ENCODE measurements at places on chromosomes 2 and 18.

DNA sequence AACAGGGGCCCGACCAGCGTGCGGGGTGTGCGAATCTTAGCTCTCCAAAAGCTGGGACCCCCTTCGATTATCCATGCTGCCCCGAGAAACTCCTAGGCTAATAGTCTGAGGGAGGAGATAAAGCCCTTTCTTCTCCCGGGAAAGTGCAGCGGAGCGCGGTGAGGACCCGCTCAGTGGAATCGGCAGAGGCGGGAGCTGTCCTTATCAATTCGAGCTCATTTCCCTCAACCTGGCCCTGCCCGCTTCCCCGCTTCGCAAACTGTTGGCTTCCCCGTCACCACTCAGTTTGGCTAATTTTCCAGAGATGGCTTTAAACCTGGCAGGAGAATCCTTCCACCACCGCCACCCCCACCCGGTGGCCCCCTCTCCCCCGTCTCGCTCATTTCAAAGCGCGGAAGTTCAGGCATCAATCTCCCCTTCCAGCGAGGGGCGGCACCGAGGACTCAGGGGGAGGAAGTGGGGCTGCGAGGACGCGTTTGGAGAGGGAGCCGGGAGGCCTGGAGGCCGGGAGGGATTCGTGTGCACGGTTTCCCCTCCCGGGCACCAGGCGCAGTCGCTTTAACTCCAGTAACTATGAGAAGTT is 1.6 kb downstream of the KLHL14 start:
- no peak for DNase-seq

GRCh38 chr18:7957297-7957696 is 390.2 kb downstream of the PTPRM start:
- no peak for DNase-seq

DNA sequence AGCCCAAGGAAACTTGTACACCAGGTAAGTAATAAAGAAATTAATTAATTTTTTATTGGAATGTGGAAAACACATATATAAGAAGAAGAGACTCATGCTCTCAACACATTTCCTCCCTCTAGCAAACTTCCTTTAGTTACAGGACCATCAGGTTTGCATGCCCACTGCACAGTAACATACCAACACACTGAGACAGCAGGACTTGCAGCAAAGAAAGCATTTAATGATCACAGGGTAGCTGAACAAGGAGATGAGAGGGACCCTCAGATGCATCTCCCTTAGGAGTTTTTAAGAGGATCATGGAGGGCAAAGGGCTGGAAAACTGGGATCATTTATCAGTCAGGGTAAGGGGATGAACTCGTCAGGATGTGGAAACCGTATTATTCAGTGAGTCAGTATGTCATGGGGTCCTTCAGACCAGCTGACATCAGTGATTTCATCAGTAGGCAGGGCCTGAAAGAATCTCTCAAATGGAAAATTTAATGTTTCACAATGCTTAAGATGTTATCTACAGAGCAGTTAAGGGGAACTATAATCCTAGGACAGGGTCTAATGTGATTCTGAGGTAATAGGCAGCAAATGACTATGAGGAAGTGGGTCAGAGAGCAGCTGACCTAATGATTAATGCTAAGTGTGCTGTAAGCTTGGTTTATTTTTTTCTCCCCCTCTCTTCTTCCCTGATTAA is 193.8 kb upstream of the RND3 start:
- no peak for DNase-seq

- no peak for DNase-seq
Observed at GRCh38 chr2:43052204-43052943, 174.0 kb downstream of the ZFP36L2 start.

GRCh38 chr2:63729362-63729761 is 112.3 kb upstream of the UGP2 start:
- DNase-seq, result no peak

- DNase-seq, result no peak
Observed at GRCh38 chr2:47414682-47415458, 11.9 kb downstream of the MSH2 start.

DNA sequence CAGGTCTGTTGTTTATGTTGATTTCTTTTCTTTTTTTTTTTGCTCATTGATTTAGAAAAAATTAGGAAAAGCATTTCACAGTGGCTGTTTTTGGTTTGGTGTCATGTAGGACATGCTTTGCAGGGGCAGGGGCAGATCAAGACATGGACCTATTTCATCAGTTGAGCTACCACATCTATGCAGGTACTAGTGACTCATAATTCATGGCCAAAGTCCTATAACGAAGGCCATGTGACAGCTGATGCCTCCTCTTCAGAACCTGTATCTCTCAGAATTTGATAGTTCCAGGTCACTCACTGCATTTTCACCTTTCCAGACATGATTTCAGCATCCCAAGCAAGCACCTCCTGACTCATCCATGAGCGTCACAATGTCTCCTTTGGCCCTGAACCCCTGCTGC is 195.8 kb downstream of the ALK start:
- no peak for DNase-seq

DNA sequence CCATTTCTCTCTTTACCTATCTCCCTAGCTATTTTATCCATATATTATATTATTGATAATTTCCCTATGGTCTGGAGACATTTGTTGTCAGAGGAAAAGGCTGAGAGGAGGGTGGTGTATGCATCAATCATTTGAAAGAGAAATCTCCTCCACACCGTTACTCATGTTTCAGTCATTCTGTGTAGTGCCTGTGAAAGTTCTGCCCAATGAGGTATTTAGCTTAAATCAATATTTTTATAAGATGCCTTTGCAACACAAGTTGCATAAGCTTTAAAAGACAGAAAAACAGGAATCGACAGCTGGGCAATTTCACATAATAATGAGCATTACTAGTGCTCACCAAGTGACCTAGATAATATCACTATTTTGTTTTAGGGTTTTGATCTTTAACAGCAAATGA is 363.7 kb upstream of the FSIP2 start:
- DNase-seq, result no peak

DNA sequence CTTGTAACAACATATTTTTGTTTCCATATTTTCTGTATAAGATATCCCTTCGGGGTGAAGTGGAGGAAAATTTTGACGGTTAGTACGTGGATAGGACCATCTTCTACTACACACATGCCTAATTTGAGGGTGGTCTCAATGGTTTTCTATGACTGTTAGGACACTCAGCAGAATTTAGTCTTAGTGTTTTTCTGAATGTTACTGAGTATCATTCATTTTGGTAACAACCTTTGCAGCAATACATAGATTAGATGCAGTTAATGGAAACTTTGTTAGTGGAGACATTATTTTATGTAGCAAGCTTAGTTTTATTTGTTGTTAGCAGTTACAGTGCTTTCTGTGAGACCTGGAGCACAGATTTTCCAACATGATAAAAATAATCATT is 1.6 kb downstream of the ITGAV start:
- DNase-seq, result no peak

- DNase-seq, result no peak
Observed at GRCh38 chr2:53217250-53217649, 550.4 kb upstream of the CHAC2 start.

- DNase-seq, result no peak
Observed at GRCh38 chr18:54280220-54280569, 10.9 kb downstream of the POLI start.

DNA sequence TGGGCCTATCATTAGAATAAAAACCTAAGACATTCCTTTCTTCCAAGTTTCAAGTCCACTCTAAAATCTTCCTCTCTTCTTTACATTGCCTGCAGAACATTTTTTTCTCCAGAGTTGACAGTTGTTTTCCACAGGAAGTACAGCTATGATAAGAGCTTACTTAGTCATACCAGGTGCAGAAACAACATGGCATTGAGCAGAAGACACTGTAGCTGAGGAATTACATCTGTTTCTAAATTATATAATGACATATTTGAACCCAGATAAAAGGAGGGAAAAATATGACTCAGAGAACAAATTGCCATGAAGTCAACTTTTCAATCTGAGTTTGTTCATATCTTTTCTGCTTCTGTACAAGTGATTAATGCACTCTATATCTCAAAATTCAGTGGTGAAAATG is 30.2 kb downstream of the CMPK2 start:
- DNase-seq, result no peak

DNA sequence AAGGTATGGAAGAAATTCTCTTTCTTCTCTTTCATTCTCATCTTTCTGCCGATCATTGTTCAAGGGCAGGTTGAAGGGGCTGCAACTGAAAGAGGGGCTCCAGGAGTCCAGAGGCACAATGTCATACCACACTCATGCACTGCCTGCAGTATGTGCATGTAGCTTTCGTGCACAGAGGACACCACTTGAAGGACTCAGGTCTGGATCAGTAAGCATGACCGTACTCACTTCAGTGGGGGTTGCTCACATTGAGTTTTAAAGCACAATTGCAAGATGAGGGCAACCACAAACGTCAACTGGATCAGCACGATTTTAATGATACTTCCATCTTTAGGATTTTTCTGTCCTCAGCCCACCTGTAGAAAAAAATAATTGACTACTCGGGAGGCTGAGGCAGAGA is 84.6 kb downstream of the SP3 start:
- DNase-seq, result no peak
